ENCODE measurements at places on chromosomes 11 and 22.
A peak's percentile ranks its signal among the peaks of the same experiment; 100 is the strongest.

GRCh38 chr11:85316967-85317366 lies 310.2 kb downstream of the DLG2 start:
- H3K4me1 ChIP-seq: peaks cover 40% of the 10 kb centered on the region
- H3K27me3 ChIP-seq: no peaks in the 10 kb centered on the region
- peak overlapping the region; percentile 29 for H3K4me3 ChIP-seq
- peak; percentile 72 for DNase-seq

DNA sequence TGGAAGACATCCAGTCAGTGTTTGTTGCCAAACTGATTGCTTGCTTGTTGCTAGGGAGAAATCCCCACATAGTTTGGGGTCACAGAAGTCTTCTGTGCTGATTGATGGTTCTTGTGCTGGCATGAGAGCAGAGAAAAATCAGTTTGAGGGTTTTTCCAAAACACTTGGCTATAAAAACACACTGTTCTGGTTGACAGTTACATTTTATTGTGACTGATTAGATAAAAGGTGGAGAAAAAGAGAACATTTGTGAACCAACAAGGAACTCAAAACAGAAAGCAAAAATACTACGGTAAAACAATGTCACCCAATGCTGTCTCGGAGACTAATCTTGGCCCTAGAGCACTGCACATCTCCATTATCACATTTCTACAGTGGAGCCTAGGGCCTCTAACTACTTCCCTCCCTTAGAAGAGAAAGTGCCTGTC lies 14.4 kb upstream of the EIF4G2 start:
- H3K27ac ChIP-seq: peak overlapping the region; percentile 95
- H3K27me3 ChIP-seq: no peaks in the 10 kb centered on the region
- DNase-seq: no peak
- H3K36me3 ChIP-seq: no peaks in the 10 kb centered on the region

DNA sequence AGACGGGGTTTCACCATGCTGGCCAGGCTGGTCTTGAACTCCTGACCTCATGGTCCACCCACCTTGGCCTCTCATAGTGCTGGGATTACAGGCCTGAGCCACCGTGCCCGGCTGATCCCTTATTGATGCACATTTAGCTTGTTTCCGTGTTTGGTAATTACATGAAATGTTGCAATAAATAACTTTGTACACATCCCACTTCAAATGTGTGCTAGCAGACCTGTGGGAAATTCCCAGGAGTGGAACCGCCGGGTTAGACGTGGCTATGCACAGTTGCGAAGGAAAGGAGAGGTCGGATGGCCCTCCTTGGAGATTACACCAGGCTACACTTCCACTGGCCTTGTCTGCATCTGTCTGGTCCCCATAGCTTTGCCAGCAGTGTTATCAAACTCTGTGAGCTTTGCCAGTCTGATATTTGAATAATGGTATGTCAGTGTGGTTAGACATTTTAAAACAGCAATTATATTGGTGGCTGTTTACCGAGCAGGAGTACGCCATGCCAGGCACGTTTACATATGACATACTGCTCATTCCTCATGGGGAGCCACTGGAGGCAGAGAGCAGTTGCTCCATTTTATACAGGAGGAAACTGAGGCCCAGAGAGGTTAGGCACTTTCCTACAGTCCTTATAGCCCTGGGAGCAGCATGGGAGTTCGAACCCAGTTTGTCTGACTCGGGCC lies 27.2 kb upstream of the SYT7 start:
- no peak overlapping the region for H3K27ac ChIP-seq
- H3K4me3 ChIP-seq: no peak overlapping the region
- DNase-seq: no peak
- peaks cover 3% of the 10 kb centered on the region for H3K36me3 ChIP-seq
- H3K4me1 ChIP-seq: peaks cover 6% of the 10 kb centered on the region
- H3K27me3 ChIP-seq: peaks cover 47% of the 10 kb centered on the region

DNA sequence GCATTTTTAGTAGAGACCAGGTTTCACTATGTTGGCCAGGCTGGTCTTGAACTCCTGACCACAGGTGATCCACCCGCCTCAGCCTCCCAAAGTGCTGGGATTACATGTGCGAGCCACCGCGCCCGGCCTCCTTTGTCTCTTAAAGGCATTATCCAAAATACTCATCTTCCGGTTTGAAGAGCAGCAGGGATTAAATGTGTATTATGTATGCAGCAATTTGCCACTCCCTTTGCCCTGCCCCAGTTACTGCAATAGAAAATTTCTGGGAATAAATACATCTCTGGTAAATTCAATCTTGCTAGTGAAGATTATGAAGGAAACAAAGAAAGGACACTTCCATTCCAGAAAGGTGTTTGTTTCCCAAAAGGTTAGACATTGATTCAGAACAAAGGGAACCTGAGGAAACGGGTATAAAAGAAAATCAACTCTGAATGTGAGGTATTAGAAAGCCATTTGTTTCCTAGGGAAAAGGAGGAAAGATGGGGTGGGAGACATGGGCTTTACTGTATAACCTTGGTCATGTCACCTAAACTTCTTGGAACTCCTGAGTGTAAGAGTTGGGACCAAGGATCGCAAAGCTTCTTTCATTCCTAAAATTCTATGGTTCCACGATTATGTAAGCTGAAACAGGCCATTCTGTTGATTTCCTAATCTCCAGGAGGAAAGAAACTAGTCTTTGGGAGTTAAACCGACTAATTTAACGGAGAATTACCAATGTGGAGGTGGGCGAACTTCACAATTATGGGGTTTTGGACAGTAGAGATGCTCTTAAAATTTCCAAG lies 959 bp upstream of the HIPK3 start:
- peak overlapping the region; percentile 97 for H3K27ac ChIP-seq
- no peak for DNase-seq
- peaks cover 6% of the 10 kb centered on the region for H3K36me3 ChIP-seq
- H3K4me3 ChIP-seq: peak overlapping the region; percentile 94
- no peaks in the 10 kb centered on the region for H3K27me3 ChIP-seq
- H3K4me1 ChIP-seq: peaks cover 26% of the 10 kb centered on the region

- peak overlapping the region; percentile 80 for H3K4me3 ChIP-seq
- no peak for DNase-seq
- peaks cover 31% of the 10 kb centered on the region for H3K4me1 ChIP-seq
- H3K27ac ChIP-seq: peak overlapping the region; percentile 84
- no peaks in the 10 kb centered on the region for H3K36me3 ChIP-seq
Measured at GRCh38 chr11:2701230-2701629, 1.4 kb upstream of the KCNQ1OT1 start.

DNA sequence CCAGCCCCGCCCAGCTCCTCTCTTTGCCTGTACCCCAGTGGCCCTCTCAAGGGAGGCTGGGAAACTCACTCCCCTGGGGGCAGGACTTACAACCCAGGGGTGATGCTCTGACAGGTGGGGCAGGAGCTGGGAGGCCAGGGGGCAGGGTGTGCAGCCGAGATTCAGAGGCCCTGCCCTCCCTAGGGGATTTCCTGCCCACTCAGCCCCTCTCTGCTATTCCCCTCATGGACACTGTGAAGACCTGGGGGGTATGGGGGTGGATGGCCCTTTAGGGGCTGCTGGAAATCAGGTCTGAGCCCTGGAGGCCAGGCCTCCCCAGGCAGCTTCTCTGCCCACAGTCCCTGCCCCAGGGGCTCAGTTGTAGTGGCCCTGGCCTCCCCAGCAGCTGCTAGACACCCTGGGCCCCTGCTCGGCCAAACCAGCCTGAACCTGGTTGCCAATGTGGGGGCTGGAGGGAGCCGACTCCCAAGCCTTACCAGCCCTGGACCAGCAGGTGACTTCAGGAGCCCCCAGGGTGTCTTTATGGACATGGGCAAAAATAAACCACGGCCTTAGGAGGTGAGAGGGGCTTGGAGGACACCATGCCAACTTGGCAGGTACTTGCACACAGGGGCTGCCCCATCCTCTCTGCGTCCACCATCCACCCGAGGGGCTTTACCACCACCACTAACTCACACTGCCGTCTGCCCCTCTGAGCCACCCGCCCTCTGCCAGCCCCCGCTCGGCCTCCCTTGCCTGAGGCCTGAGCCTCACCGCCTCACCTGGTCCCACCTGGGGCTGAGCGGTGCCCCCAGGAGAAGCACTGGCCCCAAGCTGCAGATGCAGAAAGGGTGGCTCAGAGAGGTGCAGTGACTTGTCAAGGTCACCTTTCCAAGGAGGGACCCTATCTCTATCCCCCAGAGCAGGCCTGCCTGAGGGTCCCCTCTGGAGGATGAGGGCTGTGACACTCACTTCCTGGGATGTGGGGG lies 2.8 kb upstream of the PHLDA2 start:
- peaks cover 18% of the 10 kb centered on the region for H3K27me3 ChIP-seq
- no peak overlapping the region for H3K4me3 ChIP-seq
- peaks cover 8% of the 10 kb centered on the region for H3K4me1 ChIP-seq
- H3K27ac ChIP-seq: no peak overlapping the region
- H3K36me3 ChIP-seq: no peaks in the 10 kb centered on the region

DNA sequence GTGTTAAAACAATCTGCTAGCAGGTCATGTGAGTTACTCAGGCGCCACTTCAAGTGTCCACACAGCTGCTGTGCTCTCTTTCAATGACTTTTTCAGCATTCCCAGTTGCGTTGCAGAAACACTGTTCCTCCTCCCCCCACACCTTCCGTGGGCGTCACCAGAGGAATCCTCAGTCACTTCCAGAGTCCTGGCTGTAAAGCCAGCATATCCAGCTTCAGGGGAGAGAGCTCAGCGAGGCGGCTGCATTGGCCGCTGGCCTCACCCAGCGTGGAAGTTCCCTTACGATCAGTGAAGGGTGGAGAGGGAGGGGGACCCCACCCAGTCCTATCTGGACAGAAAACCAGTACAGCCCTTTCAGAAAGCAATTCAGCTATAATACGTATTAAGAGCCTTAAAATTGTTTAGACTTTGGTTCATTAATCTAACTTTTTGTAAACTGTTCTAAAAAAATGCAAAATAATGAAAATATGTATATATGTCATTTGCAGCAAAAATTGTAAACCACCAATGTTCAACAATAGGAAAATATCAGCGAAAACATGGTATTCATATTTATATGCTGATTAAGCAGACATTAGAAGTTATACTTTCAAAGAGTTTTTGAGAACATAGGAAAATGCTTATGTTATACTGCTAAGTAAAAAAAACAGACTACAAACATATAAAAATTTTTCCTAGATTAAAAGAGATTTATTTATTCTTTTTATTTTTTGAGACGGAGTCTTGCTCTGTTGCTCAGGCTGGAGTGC lies 2.8 kb upstream of the ANO9 start:
- DNase-seq: no peak
- no peaks in the 10 kb centered on the region for H3K36me3 ChIP-seq
- peaks cover 28% of the 10 kb centered on the region for H3K4me1 ChIP-seq
- no peak overlapping the region for H3K27ac ChIP-seq
- H3K4me3 ChIP-seq: no peak overlapping the region

GRCh38 chr22:43014316-43014868 lies 557 bp downstream of the PACSIN2 start:
- H3K4me1 ChIP-seq: peaks cover 28% of the 10 kb centered on the region
- peak overlapping the region; percentile 97 for H3K4me3 ChIP-seq
- peak; percentile 27 for DNase-seq
- H3K36me3 ChIP-seq: no peaks in the 10 kb centered on the region
- peak overlapping the region; percentile 94 for H3K27ac ChIP-seq
- no peaks in the 10 kb centered on the region for H3K27me3 ChIP-seq

DNA sequence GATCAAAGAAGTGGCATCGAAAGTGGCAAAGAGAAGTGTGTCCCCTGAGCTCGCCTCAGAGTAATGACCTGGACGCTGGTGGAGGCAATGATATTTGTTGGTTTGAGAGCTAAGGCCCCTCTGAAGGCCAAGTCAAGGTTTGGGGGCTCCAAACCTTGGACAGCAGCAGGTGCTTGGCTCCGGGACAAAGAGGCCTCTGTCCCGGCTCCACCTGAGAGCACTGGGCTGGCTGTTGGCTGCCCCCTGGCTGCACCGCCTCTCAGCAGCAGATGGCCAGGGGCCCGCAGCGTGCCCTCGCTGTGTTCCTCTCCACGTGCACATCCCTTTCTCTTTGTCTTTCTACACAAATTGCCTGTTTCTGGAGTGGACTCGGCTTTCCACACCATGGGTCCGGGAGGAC lies 301.3 kb downstream of the NTM start:
- no peak overlapping the region for H3K4me3 ChIP-seq
- peaks cover 2% of the 10 kb centered on the region for H3K4me1 ChIP-seq
- H3K27ac ChIP-seq: no peak overlapping the region
- no peak for DNase-seq
- peaks cover 8% of the 10 kb centered on the region for H3K27me3 ChIP-seq

GRCh38 chr22:20741634-20742581 lies 32.0 kb upstream of the SERPIND1 start:
- H3K4me3 ChIP-seq: no peak overlapping the region
- peaks cover 7% of the 10 kb centered on the region for H3K36me3 ChIP-seq
- DNase-seq: peak; percentile 17
- H3K27ac ChIP-seq: no peak overlapping the region
- no peaks in the 10 kb centered on the region for H3K27me3 ChIP-seq

DNA sequence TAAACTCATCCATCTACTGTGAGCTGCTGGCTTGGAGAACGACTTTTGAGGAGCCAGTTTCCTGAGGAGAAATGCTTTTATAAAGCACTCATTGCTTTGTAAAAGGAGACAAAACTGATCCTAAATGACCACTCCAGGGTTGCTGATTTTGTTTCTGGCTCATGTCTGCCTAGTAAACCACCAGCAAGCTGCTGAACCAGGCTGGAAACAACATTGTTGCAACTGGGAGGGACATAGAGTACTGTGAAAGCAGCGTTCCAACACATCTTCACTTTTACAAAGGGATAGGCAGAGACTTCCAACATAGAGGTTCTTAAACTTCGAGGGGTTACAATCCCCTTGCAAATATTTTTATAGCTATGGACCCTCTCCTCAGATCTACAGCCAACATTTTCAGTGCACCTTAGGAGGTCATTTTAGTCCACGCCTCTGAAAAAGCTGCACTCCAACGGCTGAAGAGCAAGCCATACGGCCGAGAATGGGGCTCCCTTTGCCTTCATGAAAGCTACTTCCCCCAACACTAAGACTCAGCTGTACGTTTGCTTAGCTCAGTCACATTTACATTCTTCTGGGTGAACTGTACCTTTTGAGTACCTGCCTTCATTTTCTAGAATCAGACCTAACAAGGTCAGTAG lies 54.7 kb downstream of the PANX1 start:
- peaks cover 29% of the 10 kb centered on the region for H3K4me1 ChIP-seq
- peak overlapping the region; percentile 17 for H3K27ac ChIP-seq
- H3K4me3 ChIP-seq: no peak overlapping the region
- no peaks in the 10 kb centered on the region for H3K27me3 ChIP-seq
- no peak for DNase-seq

- H3K4me3 ChIP-seq: no peak overlapping the region
- H3K4me1 ChIP-seq: no peaks in the 10 kb centered on the region
- no peak overlapping the region for H3K27ac ChIP-seq
- no peak for DNase-seq
- peaks cover 8% of the 10 kb centered on the region for H3K27me3 ChIP-seq
Measured at GRCh38 chr11:122023614-122024250, 92.3 kb downstream of the BLID start.

GRCh38 chr22:38699143-38699542 lies 1.6 kb downstream of the JOSD1 start:
- no peaks in the 10 kb centered on the region for H3K36me3 ChIP-seq
- H3K27me3 ChIP-seq: no peaks in the 10 kb centered on the region
- H3K4me3 ChIP-seq: peak overlapping the region; percentile 81
- peak overlapping the region; percentile 98 for H3K27ac ChIP-seq
- no peak for DNase-seq

- peaks cover 8% of the 10 kb centered on the region for H3K36me3 ChIP-seq
- H3K4me1 ChIP-seq: peaks cover 5% of the 10 kb centered on the region
- no peaks in the 10 kb centered on the region for H3K27me3 ChIP-seq
Measured at GRCh38 chr11:6557063-6557462, 46.4 kb downstream of the RRP8 start.

- H3K27me3 ChIP-seq: no peaks in the 10 kb centered on the region
- no peaks in the 10 kb centered on the region for H3K4me1 ChIP-seq
- no peaks in the 10 kb centered on the region for H3K36me3 ChIP-seq
- H3K4me3 ChIP-seq: no peak overlapping the region
- no peak for DNase-seq
Measured at GRCh38 chr22:30557243-30557642, 10.7 kb upstream of the SEC14L6 start.

Measured in naive B cell (primary cell).